NCI-H2081 (cell line): ENCODE measurements at places on chromosomes 3 and 15.

DNA sequence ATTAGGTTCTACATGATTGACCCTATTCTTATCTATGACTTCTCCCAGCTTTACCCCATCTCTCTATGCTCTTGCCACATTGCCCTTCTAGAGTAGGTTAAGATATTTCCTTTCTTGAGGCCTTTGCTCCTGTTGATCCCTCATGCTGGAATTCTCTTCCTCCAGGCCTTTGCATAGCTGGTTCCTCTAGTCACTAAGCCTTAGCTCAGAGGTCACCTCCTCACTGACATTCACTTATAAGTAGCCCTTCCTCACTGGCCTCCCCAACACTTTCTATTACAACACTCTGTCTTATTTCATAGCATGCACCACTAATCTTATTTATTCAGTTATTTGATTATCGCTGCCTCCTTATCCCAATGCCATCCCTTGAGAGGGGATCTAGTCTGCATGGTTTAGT, 228.4 kb upstream of the COL8A1 start:
- no peak for DNase-seq

GRCh38 chr3:165210132-165210531, 13.9 kb upstream of the SLITRK3 start:
- peak; percentile 43 for DNase-seq

DNA sequence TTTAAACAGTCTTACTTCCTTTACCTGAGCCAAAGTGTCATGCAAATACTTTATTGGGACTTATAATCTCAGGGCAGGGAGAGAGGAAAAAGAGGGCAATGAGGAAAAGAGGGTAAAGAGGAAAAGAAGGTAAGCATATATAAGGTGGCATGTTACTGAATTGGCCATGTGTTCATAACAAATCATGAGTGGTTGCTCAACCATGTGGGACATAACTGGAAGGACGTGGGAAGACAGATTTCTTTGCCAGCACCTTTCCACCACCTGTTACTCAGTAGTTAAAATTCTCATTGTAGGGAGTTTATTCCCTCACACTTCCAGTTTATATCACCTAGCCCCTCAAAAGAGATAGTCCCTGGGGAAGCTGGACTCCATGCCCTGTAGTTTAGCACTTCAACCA, 54.7 kb upstream of the TPRG1 start:
- DNase-seq: no peak

DNA sequence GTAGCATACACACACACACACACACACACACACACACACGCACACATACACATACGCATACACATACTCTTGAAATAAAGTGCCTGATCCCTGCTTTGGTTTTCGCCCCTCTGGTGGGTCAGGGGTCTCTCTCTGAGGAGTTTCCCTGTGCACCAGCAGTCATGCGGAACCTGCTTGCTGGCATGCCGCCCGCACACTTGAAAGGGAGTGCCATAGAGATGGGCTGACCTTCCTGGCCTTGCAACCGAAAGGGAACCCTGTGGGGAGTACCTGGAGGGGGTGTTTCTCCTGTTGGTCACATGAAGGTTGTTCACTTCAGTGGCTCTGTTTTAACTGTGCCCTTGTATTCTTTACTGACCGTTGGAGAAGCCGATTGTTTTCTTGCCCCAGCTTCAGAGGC, 752.3 kb downstream of the NR2F2 start:
- DNase-seq: no peak
